ENCODE measurements at places on chromosomes 4 and X. TPM values are rescaled to one million over a fixed set of nuclear protein-coding genes. Genes with fewer than 3 reads are reported as not detected.

AFP gene
- not detected for total RNA-seq

GPC3 gene
- 3.7 TPM for total RNA-seq

PDE5A gene
- total RNA-seq = 14.8 TPM

KIF4A gene
- total RNA-seq = 2.5 TPM

NALF2 gene
- total RNA-seq = 2.2 TPM

KLB gene
- total RNA-seq = 0.25 TPM

DCX gene
- total RNA-seq = 461 TPM

AKAP4 gene
- total RNA-seq = not detected

SHOX gene
- total RNA-seq = 0.25 TPM

CT45A8 gene
- not detected for total RNA-seq

SPANXA2 gene
- total RNA-seq = not detected

PAGE1 gene
- total RNA-seq = 0.49 TPM

RPL34 gene
- total RNA-seq = 680 TPM

SPATA4 gene
- 0.49 TPM for total RNA-seq

PPP1R2C gene
- total RNA-seq = not detected

CXXC4 gene
- 102 TPM for total RNA-seq

ARAP2 gene
- total RNA-seq = 55.1 TPM

EREG gene
- total RNA-seq = under 0.01 TPM

AMTN gene
- total RNA-seq = not detected

PTCHD1 gene
- 11.1 TPM for total RNA-seq

HTN1 gene
- not detected for total RNA-seq

PROM1 gene
- total RNA-seq = 107 TPM

ATP1B4 gene
- total RNA-seq = not detected

SMIM31 gene
- total RNA-seq = not detected

SUPT20HL1 gene
- not detected for total RNA-seq

Data from temporal lobe (tissue), 4 donors.